Forelimb muscle (tissue), 1 donor: ENCODE measurements at places on chromosomes 1 and 21. TPM values are rescaled to one million over a fixed set of nuclear protein-coding genes. Genes with fewer than 3 reads are reported as not detected.

GRCh38 chr1:145979746-145980456 is 15.4 kb downstream of the POLR3GL start:
- no peak for DNase-seq

GRCh38 chr1:236353813-236354212 is 40.3 kb upstream of the EDARADD start:
- no peak for DNase-seq

DNA sequence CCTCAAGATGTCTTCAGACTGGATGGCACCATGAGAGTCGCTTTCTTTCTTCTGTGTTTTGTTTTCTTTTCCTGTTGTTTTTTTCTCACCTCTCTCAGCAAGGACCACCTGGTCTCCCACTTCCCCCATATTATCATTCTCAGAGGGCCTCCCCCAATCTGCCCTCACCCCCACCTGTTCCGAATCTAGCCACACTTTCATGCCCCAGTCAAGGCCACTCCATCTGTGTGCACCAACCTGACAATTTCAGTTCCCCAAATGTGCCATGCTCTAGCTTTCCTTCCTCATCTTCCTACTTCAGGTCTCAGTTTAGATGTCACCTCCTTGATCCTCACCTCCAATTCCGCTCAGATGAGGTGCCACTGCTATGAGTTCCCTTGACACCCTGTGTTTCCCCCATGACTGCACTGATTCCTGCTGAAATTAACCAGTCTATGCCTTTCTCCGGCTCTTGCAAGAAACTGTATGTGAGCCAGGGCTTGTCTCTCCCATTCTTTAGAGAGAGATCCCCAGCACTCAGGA is 146.2 kb downstream of the PLPP3 start:
- DNase-seq = no peak

Gene CDC20
- 14.3 TPM for polyA plus RNA-seq

DNA sequence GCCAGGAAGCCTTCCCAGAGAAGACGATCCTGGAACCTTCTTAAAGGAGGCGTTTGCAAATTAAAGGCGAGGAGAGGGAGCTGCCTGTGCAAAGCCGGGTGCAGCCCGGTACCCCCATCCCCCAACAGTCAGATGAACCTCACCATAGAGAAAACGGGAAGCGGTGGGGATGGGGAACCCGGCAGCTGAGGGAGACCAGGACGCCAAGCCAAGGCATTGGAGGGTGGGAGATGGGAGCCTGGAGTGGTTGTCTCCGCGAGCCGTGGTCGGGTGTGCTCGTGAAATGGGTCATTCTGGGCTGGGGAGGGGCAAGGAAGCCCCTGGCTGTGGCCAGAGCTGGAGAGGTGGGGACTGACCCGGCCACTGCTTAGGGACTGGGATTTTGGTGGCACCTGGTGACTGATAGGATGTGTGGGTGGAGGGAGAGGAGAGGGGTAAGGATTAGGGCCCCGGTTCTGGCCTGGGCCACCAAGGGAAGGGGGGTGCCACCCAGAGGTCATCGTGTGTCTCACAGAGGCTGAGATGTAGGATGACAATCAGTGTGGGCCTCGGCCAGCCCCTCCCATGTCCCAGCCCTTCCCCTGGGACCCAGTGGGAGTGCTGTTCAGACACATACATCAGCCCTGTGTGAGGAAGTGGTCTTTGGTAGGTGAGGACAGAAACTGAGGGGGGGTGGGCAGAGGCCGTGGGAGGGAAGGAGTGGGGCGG is 676 bp upstream of the PADI2 start:
- DNase-seq = no peak

- DNase-seq = no peak
These were observed 197.7 kb upstream of the DUSP10 start for GRCh38 chr1:221939607-221940006.

DNA sequence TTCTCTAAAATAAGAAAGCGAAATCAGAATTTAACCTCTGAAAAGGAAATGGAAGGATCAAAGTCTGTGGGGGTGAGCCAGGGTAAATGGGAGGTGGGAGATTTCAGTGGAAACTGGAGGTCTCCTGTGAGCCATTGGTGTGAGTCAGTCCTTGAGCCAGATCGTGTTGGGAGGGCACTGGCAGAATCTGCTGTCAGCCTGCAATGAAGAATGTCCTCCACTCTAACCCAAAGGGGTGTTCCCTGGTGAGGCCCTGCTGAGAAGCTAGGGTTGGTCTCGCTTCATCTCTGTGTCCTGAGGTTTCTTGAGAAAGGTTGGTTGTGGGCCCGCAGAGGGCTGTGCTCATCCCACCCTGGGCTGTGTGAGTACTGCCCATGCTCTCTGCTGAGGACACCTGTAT is 2.4 kb downstream of the QSOX1 start:
- DNase-seq = no peak

Gene OR2L2
- polyA plus RNA-seq = 0.06 TPM

- no peak for DNase-seq
These were observed 104.6 kb upstream of the SPATA6 start for GRCh38 chr1:48576565-48576964.

Gene CNIH3
- polyA plus RNA-seq = 2.2 TPM

DNA sequence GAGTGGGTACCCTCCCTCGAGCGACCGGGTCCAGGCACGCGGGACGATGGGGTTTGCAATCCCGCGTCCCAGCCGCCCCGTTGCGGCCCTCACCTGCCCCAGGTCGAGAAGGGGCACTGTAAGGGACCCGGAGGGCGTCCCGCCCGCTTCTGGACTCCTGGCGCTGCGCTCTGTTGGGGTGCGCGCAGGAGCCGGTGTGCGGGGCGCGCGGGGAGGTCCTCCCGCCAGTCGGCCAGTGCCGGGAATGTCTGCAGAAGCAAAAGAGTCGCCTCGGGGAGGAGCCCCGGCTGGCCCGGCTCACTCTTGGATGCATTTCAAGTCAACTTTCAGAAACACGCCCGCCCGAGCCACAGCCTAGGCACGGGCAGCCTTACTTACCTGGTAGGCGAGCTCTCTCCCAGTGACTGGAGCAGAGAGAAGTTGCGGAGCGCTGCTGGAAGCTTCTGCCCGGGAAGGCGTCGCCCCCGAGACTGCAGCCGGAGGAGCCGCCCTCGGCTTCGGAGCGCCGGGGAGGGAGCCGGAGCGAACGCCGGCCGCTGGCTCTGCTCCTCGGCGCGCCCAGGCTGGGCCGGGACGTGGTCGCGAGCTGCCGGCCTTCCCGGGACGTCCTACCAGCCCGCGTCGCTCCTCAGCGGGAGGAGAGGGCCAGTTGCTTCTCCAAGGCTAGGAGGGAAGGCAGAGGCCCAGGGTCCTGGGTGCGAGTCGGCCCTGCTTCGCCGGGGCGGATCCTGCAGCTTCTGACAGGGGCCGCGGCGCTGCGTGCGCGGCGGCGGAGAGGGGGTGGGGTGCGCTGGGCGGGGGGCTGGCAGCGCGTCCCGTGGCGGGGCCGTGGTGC is at the start of gene LMX1A:
Gene LMX1A, minus strand, starts transcription at position 739 of the 835 bp plus-strand sequence. CDS start 1,156 bp downstream, outside the sequence.
- no peak for DNase-seq

Gene EDARADD
- 0.32 TPM for polyA plus RNA-seq

GRCh38 chr1:10149231-10149630 is 61.1 kb upstream of the KIF1B start:
- peak; percentile 32 for DNase-seq

DNA sequence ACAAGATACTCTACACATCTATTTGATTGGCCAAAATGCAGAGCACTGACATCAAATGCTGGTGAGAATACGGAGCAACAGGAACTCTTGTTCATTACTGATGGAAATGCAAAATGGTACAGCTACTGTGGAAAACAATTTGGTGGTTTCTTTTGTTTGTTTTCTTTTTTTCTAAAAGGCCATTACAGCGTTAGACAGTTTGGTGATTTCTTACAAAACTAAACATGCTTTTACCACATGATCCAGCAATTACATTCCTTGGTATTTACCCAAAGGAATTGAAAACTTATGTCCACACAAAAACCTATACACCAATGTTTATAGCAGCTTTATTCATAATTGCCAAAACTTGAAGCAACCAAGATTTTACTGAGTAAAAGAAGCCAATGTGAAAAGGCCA is 66.4 kb upstream of the FBXO28 start:
- no peak for DNase-seq

Gene IVL
- polyA plus RNA-seq = not detected

DNA sequence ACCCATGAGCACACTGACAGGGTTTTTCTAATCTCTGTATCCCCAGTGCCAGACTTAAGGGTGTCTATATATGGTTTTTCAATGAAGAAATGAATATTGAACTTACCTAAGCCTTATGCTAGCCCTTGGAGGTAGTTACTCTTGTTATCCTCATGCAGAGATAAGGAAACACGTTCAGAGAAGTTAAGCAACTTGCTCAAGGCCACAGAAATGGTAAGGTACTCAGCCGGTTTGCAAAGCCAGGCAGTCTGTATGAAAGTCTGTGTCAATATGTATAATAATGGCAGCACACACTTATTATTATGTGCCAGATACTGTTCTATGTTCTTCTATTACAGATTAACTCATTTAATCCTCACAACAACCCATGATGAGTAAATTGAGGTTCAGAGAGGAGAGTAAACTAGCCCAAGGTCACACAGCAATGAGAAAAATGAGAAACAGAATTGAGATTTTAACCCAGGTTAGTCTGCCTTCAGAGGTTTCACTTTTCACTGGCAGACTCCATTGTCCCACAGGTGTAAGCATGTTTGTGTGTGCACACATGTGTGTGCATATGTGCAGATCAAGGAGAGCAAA is 54.6 kb upstream of the CSF3R start:
- DNase-seq = no peak

- DNase-seq = no peak
These were observed 502.3 kb downstream of the NUF2 start for GRCh38 chr1:163824006-163824405.

Gene LINGO4
- polyA plus RNA-seq = 0.47 TPM

- no peak for DNase-seq
These were observed 7.7 kb downstream of the GLUL start for GRCh38 chr1:182383934-182384333.

DNA sequence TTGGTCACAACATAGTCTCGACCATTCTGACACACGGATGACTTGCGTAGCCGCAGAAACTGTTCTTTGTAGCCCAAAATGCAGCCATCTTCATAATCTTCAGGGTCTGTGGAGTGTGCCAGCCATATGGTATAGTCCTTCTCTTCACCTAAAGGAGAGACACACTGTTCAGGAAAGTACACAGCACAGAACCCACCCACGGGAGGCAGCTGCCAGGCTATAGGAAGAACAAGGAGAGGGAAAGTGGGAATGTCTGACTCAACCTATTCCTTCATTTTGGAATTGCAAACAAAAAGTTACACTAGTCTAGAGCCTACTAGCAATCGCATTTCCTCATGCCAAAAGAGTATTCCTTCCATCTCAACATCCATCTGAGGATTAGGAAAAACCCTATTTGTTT is 16.2 kb upstream of the MYBPHL start:
- DNase-seq = no peak

GRCh38 chr21:46108827-46109312 is 11.0 kb downstream of the COL6A2 start:
- DNase-seq = no peak

DNA sequence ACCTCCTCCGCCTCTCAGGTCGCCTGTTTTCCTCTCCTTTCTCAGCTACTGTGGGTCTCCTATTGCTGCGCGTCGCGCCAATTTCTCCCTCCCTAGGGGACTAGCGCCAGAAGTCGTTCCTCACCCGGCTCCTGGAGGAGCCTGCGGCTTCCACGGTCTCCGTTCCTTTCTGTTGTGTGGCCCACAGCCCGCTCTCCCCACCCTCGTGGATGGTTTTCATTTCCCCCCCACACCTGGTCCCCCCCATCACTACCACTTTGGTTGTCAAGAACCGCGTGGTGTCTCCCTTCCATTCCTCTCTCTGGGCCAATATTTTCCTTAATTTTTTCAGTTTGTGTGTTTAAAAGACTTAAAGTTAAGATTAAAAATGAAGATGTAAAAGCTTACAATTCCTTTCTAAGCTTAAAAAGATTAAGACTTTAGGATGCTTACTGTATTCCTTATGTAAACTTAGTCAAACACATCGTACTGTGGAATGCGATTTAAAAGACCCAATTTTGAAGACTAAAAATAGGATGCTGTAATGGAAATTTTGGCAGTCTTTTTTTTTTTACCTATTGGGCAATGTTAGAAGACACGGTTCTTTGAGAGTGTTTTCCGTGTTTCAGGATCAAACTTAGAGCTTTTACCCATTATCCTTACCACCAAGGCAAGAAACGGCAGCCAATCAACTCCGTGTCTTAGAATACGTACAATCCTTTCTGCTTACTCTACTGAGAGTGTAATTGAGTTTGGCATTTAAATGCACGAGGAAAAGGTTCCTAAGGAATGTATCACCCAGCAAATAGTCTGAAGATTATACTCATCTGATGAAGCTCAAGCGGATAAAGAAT is 773 bp downstream of the CNST start:
- no peak for DNase-seq

Gene FALEC
- polyA plus RNA-seq = 1.1 TPM

- no peak for DNase-seq
These were observed 38.8 kb upstream of the TTC39A start for GRCh38 chr1:51369171-51369570.

DNA sequence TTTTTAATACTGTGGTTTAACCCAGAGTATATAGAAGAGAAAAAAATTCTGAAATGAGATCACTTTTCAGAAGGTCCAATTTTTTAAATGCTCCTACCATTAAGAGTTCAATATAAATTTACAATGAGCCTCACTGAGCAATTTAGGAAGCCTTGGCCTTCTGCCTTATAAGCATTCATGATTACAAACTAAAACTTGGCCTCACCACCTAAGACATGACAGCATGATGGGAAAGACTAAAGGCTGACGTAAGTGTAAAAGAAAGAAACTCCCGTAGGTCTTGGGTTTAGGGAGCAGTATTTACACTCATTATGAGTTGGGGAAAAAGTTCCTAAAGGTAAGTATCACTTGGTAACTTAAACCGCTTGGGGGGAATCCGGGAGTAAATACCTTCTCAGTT is 70.7 kb upstream of the ESRRG start:
- no peak for DNase-seq

- DNase-seq = no peak
These were observed 3.9 kb upstream of the CLCA1 start for GRCh38 chr1:86464819-86465218.

DNA sequence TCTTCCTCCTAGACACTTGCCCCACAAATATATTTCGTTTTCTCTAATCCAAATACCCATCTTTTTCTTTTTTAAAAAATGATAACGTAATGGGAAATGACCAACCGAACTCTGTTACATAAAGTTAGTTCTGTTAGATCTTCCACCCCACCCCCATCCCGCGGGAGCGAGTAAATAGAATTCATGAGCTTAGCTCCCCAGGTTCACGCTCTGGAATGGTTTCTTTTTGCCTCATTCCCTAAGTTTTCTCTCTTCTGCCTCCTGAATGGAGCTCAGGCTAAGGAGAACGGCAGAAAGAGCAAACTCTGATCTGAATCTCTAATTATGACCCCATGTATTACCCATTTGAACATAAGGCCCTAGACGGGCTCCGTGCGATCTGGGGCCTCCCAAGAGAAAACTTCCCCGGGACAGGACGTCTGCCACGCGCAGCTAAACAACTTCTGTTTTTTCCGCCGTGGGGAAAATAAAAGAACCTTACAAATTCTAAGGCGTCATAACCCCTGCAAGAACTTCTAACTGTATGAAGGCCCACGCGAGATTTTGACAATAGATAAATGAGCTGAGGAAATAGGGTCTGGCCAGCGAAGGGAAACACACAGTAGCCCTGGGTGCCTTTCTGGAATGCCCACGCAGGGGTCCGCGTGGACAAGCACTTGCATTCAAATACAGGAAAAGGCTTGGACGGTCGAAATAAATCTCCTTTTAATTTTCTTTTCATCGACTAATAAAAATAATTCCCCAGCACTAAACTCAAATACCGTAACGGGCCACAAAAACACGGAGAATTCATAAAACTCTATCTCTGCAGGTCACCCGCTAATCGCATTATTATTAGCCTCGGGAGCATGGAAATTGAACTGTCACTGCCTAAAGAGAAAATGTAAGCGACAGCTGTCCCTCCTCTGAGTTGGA is 2.2 kb downstream of the TBX15 start:
- DNase-seq = no peak
